ENCODE measurements at places on chromosomes 7 and 10.

- DNase-seq, result no peak
These were observed 26.3 kb downstream of the MKI67 start for GRCh38 chr10:128099901-128100300.

DNA sequence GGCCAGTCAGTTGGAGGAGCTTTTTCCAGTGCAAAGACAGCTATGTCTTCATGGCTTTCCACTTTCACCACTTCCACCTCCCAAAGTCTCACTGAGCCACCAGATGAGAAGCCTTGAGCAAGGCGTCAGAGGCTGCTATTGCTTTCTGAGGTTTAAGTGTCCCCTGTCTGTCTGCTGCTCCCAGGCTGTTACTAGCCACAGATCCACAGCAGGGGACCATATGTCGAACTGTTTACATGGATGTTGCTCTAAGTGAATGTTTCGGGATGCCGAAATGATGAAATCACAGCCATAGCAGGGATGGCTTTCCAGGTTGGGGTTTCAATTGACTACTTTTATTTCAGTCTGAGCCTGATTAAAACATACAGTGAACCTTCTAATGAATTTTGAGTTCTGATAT is 88.5 kb downstream of the AVL9 start:
- DNase-seq, result no peak

GRCh38 chr10:130434446-130435385 is 298.5 kb downstream of the GLRX3 start:
- DNase-seq, result no peak

GRCh38 chr10:109920016-109920415 is 3.3 kb downstream of the XPNPEP1 start:
- no peak for DNase-seq

DNA sequence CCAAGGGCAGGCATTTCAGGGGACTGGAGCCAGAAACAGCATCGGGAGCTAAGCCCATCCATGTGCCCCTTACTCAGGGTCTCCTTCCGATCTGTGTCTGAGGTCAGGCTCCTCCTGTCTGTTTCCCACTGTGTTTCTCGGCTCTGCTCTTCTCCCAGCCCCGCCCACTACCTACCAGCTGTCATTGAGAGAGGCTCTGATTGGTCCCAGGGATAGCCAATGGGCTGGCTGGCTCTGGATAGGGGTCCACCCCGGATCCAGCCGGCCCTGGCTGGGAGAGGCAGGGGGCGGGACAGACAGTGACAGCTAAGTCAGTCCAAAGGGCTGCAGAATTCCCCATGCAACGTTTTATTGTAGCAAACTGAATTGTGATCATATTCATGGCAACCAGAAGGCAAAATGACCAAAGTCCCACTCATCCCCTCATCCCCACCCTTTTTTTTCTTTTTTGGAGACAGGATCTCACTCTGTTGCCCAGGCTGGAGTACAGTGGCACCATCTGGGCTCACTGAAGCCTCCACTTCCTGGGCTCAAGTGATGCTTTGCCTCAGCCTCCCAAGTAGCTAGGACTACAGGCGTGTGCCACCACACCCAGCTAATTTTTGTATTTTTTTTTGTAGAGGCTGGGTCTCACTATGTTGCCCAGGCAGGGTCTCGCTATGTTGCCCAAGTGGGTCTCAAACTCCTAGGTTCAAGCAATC is 76.3 kb downstream of the CLIP2 start:
- DNase-seq, result peak; percentile 88

DNA sequence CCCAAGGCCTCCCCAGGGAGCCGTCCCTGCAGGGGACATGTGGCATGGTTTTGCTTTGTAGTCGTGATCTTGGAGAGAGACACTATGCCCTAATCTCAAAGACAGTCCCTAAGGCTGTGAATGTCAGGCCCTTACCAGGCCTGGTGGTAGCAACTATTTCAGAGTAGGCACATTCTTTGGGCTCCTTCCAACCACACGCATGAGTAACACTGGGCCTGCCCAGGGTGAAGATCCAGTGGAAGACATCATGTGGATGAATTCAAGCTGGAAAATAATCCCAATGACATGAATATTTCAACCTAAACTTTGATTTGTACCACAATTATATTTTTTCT is 39.5 kb upstream of the INSIG1 start:
- no peak for DNase-seq

DNA sequence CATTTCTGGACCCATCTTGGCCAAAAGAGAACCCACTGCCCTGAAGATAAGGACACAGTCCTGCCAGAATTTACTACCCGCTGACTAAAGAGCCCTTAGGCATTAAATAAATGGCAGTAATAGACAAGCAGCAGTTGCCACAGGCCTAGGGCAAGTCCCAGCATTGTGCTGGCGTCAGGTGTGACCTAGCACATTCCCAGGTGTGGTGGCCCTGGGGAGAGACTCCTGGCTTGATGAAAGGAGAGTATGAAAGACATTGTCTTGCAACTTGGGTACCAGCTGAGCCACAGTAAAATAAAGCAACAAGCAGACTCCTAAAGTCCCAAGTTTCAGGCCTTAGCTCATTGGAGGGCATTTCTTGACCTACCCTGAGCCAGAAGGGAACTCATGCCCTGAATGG is 715.7 kb upstream of the SORCS1 start:
- DNase-seq, result no peak

DNA sequence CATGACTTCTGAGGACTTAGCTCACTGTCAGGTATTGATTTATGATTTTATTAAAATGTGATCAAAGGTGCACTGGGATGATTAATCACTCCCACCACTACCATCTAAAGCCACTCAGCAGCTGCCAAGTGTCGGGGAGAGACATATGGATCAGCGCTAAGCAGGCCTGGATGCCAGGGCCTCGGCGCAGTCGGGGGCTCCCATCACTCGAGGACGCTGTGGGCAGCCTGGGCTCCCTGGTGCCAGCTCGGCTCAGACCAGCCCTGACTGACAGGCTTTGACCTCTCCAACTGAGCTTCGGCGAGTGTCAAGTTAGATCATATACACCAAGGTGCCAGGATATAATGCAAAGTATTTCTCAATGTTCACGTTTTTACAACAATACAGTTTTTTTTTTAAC is 267.7 kb downstream of the ACTR3B start:
- no peak for DNase-seq

All from testis (tissue), 5 donors.